ENCODE measurements at places on chromosomes 13 and 19. TPM values are rescaled to one million over a fixed set of nuclear protein-coding genes. Genes with fewer than 3 reads are reported as not detected.

C19orf85 gene
- not detected for total RNA-seq

ZMYM2 gene
- 103 TPM for total RNA-seq

ZNF723 gene
- total RNA-seq: not detected

KASH5 gene
- not detected for total RNA-seq

ZNF580 gene
- 36.6 TPM for total RNA-seq

DNA sequence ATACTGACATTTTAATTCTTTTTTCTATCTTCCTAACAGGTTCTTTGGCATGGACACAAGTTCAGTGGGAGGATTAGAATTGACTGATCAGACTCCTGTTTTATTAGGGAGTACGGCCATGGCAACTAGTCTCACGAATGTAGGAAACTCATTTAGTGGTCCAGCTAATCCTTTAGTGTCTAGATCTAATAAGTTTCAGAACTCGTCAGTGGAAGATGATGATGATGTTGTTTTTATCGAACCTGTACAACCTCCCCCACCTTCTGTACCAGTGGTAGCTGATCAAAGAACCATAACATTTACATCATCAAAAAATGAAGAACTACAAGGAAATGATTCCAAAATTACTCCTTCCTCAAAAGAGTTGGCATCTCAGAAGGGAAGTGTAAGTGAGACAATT is 34.5 kb downstream of the ZMYM2 start:
- DNase-seq: no peak
- H3K27ac ChIP-seq: no peak overlapping the region
- peaks cover 26% of the 10 kb centered on the region for H3K36me3 ChIP-seq
- H3K4me1 ChIP-seq: no peaks in the 10 kb centered on the region
- H3K27me3 ChIP-seq: no peaks in the 10 kb centered on the region
- no peak overlapping the region for H3K4me3 ChIP-seq

DNA sequence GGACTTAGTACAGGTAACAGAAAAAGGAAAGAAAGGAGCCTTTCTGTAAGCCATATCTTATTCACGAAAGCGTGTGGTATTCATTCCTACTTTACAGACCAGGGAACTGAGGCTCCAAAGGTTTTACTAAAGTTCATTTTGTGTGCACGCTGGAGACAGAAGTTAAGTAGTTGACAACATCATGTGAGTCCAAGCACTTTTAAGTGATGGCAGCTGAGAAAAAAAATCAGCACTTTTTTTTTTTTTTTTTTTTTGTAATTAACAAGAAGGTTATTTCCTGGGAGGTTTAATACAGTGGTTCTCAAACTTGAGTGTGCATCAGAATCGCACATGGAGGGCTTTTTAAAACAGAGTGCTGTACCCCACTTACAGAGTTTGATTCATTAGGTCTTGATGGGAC is 2.0 kb downstream of the DNAJC3 start:
- DNase-seq: no peak
- no peak overlapping the region for H3K27ac ChIP-seq
- no peaks in the 10 kb centered on the region for H3K27me3 ChIP-seq
- peak overlapping the region; percentile 94 for H3K4me3 ChIP-seq
- no peaks in the 10 kb centered on the region for H3K36me3 ChIP-seq

DNA sequence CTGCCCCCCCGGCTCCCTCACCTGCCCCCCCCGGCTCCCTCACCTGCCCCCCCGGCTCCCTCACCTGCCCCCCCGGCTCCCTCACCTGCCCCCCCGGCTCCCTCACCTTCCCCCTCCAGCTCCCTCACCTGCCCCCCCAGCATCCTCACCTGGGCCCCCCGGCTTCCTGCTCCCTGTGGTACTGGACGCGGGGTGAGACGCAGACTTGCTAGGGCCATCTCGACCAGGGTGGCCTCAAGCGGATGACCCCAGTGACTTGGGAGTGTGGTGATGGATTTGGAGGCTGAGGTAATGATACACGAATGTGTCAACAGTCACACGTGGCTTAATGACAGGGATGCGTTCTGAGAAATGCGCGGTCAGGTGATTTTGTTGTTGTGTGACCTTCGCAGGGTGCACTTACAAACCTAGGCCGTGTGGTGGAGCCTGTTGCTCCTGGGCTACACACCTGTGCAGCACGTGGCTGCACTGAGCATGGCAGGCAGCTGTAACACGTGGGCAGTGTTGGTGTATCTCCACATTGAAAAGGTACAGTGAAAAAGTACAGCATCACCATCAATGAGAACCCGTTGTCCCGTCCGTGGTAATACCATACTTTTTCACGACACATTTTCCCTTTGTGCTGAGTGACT is 197.8 kb downstream of the TEX29 start:
- H3K4me3 ChIP-seq: no peak overlapping the region
- no peaks in the 10 kb centered on the region for H3K4me1 ChIP-seq
- H3K27ac ChIP-seq: no peak overlapping the region
- DNase-seq: no peak

DNA sequence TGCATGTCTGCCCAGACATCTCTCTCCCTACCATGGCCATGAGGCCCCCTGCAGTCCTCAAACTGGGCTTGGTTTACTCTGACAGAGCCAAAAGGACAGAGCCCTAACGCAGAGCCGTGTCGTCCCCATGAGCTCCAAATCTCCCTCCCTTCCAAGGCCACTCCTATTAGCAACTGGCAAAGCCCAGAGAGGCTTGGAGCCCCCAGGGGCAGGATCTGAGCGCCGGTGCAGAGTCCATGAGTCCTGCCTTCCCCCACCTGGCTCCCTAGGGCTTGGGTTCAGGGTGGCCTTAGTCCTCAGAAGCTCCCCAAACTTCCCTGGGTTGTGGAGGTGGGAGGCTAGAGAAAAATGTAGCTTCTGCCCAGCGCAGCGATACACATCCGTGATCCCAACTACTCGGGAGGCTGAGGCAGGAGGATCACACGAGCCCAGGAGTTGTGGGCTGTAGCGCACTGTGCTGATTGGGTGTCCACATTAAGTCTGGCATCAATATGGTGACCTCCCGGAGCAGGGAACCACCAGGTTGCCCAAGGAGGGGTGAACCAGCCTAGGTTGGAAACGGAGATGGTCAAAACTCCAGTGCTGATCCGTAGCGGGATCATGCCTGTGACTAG is 7.4 kb upstream of the PGPEP1 start:
- H3K36me3 ChIP-seq: no peaks in the 10 kb centered on the region
- H3K27me3 ChIP-seq: no peaks in the 10 kb centered on the region
- no peak for DNase-seq
- H3K27ac ChIP-seq: no peak overlapping the region
- H3K4me3 ChIP-seq: no peak overlapping the region

GRCh38 chr19:871446-872265 is 12.2 kb downstream of the CFD start:
- H3K27me3 ChIP-seq: no peaks in the 10 kb centered on the region
- H3K36me3 ChIP-seq: peaks cover 4% of the 10 kb centered on the region
- H3K27ac ChIP-seq: no peak overlapping the region
- peaks cover 19% of the 10 kb centered on the region for H3K4me1 ChIP-seq
- peak; percentile 34 for DNase-seq

DNA sequence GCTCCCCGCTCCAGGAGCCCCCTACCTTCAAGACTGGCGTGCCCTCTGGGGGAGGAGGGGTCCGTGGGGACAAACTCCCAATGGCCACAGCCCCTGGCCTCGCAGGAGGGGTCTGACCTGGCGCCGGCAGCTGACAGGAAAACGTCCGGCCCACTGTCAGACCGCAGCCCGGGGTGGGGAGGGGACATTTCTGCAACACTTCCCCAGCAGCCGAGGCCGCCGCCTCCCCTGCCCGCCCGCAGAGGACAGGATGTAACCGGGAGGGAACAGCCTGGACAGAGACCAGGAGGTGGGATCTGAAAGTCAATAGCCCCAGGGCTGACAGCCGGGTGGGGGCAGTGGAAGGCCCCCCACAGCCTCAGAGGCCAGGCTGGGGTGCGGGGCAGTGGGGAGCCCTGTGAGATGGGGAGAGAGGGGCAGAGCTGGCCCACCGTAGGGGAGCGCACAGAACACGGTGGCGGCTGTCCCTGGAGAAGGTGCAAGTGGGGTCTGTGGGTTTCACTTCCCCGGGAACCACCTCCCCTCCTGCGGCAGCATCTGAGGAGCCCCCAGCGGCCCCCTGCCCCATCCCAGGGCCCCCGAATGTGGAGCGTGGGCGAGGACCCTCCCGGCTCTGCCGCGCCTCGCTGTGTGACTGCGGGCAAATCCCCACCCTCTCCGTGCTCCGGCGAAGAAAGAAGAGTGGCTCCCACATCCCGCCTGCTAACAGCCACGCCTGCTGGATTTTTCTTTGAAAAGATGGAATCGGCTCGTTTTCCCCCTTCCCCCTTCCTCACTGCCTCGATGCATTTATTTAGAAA is at the start of gene PEAK3:
Gene PEAK3, minus strand, starts transcription at position 114 of the 800 bp plus-strand sequence. CDS start 1,244 bp downstream, outside the sequence.
- H3K27ac ChIP-seq: no peak within 1 kb of the TSS
- H3K4me1 ChIP-seq: peaks cover 6% of the 10 kb centered on the region
- H3K27me3 ChIP-seq: peaks cover 2% of the 10 kb centered on the region
- no peaks in the 10 kb centered on the region for H3K36me3 ChIP-seq

DNA sequence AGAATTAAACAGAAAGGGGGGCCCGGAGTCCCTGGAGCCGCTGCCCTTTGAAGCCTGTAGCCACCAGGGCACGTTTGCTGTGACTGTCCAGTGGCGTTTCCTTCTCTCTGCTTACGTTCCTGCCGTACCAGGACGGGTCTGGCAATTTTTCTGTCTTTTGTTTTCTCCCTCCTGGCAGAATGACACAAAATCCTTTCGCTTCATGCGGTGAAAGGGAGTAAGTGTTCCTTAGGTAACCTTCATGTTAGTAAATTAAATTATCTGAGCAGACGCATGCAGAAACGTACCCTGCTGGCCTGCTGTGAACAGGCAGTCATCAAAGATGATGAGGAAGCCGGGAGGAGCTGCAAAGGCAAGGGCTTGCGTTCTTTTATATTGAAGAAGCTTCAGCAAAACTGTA is 299.3 kb upstream of the ARGLU1 start:
- no peaks in the 10 kb centered on the region for H3K27me3 ChIP-seq
- no peak for DNase-seq
- H3K4me3 ChIP-seq: peak overlapping the region; percentile 46
- H3K36me3 ChIP-seq: no peaks in the 10 kb centered on the region

GRCh38 chr13:108326309-108326708 is 56.8 kb downstream of the TNFSF13B start:
- no peak overlapping the region for H3K4me3 ChIP-seq
- peaks cover 4% of the 10 kb centered on the region for H3K27me3 ChIP-seq
- H3K36me3 ChIP-seq: no peaks in the 10 kb centered on the region
- H3K27ac ChIP-seq: no peak overlapping the region

GRCh38 chr13:45109102-45109720 is 11.1 kb upstream of the GTF2F2 start:
- H3K27me3 ChIP-seq: no peaks in the 10 kb centered on the region
- peaks cover 5% of the 10 kb centered on the region for H3K4me1 ChIP-seq
- H3K4me3 ChIP-seq: no peak overlapping the region
- DNase-seq: peak; percentile 70
- no peaks in the 10 kb centered on the region for H3K36me3 ChIP-seq
- no peak overlapping the region for H3K27ac ChIP-seq

DNA sequence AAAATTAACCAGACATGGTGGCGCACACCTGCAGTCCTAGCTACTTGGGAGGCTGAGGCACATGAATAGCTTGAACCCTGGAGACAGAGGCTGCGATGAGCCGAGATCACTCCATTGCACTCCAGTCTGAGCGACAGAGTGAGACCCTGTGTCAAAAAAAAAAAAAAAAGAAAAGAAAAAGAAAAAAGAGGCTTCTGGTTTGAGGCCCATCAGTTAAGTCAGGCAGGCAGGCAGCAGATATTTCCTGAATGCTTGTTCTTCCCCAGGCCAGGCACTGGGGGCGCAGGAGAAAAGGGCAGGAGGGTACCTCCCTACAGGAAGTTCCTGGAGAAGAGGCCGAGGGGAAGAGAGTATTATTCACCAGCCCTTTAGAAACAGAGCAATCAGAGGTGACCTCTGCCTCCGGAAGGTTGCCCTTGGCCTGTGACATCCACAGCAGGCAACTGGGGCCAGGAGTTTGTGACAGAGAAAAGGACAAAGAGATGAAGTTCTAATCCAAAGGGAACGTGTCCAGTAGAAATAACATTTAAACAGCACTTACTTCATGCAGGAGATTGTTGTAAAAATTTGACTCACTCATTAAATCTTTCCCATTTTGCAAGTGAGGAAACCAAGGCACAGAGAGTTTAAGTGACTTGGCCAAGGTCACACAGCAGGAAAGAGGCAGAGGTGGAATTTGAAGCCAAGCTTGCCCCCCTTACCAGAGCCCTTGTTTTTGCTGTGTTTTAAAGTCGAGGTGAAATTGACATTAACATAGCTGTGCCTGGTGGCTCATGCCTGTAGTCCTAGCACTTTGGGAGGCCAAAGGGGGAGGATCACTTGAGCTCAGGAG is 4.3 kb upstream of the RLN3 start:
- no peaks in the 10 kb centered on the region for H3K27me3 ChIP-seq
- peak; percentile 25 for DNase-seq
- peaks cover 5% of the 10 kb centered on the region for H3K4me1 ChIP-seq
- H3K36me3 ChIP-seq: no peaks in the 10 kb centered on the region
- H3K4me3 ChIP-seq: no peak overlapping the region

- no peak overlapping the region for H3K27ac ChIP-seq
- no peaks in the 10 kb centered on the region for H3K4me1 ChIP-seq
- H3K36me3 ChIP-seq: no peaks in the 10 kb centered on the region
- H3K4me3 ChIP-seq: no peak overlapping the region
- no peak for DNase-seq
Measured at GRCh38 chr19:13526552-13526951, 20.3 kb upstream of the CACNA1A start.

GRCh38 chr19:55441692-55442321 is 1.3 kb downstream of the SHISA7 start:
- no peaks in the 10 kb centered on the region for H3K36me3 ChIP-seq
- H3K27ac ChIP-seq: no peak overlapping the region
- DNase-seq: no peak

- H3K4me1 ChIP-seq: no peaks in the 10 kb centered on the region
- peaks cover 10% of the 10 kb centered on the region for H3K36me3 ChIP-seq
- no peaks in the 10 kb centered on the region for H3K27me3 ChIP-seq
Measured at GRCh38 chr13:20778311-20778710, 4.5 kb upstream of the EEF1AKMT1 start.

GRCh38 chr19:861756-862580 is 2.5 kb downstream of the CFD start:
- no peaks in the 10 kb centered on the region for H3K4me1 ChIP-seq
- H3K4me3 ChIP-seq: no peak overlapping the region
- H3K27me3 ChIP-seq: peaks cover 3% of the 10 kb centered on the region
- no peaks in the 10 kb centered on the region for H3K36me3 ChIP-seq

GRCh38 chr19:24073807-24074206 is 13.2 kb upstream of the ZNF254 start:
- H3K27me3 ChIP-seq: no peaks in the 10 kb centered on the region
- no peak overlapping the region for H3K27ac ChIP-seq
- H3K4me3 ChIP-seq: no peak overlapping the region
- H3K4me1 ChIP-seq: no peaks in the 10 kb centered on the region
- H3K36me3 ChIP-seq: no peaks in the 10 kb centered on the region
- DNase-seq: no peak

- no peak overlapping the region for H3K27ac ChIP-seq
- no peaks in the 10 kb centered on the region for H3K27me3 ChIP-seq
- H3K4me1 ChIP-seq: no peaks in the 10 kb centered on the region
- no peak overlapping the region for H3K4me3 ChIP-seq
Measured at GRCh38 chr13:95056266-95056665, 245.0 kb downstream of the ABCC4 start.

- H3K36me3 ChIP-seq: no peaks in the 10 kb centered on the region
- no peak overlapping the region for H3K4me3 ChIP-seq
- DNase-seq: no peak
- H3K4me1 ChIP-seq: no peaks in the 10 kb centered on the region
- H3K27ac ChIP-seq: no peak overlapping the region
Measured at GRCh38 chr13:96796091-96796633, 198.1 kb downstream of the OXGR1 start.
